ENCODE measurements at places on chromosomes 5 and 9. TPM values are rescaled to one million over a fixed set of nuclear protein-coding genes. Genes with fewer than 3 reads are reported as not detected.

Gene IFNA21
- not detected for total RNA-seq

Gene PTGDS
- 103 TPM for total RNA-seq

Gene IDNK
- total RNA-seq = 3.7 TPM

Gene PCDHAC2
- 28.8 TPM for total RNA-seq

Gene ABITRAM
- 4.9 TPM for total RNA-seq

Gene PCDHGA8
- total RNA-seq = 5.4 TPM

Gene CCL19
- not detected for total RNA-seq

Gene DNAI1
- total RNA-seq = 0.25 TPM

Gene IFNK
- not detected for total RNA-seq

Gene LTC4S
- 0.74 TPM for total RNA-seq

Gene ACTL7B
- total RNA-seq = not detected

Gene CAVIN4
- 11.8 TPM for total RNA-seq

Gene PCDHGA6
- total RNA-seq = 9.6 TPM

Gene CD274
- total RNA-seq = 0.49 TPM

Gene MEIKIN
- total RNA-seq = not detected

Gene LECT2
- total RNA-seq = not detected

Gene PDZD2
- total RNA-seq = 39.1 TPM

Gene INSYN2B
- 0.74 TPM for total RNA-seq

Gene FREM1
- total RNA-seq = 1.7 TPM

Gene GM2A
- 5.2 TPM for total RNA-seq

Gene UBQLN1
- 185 TPM for total RNA-seq

Gene OBP2A
- not detected for total RNA-seq

Gene APBA1
- 34.2 TPM for total RNA-seq
